ENCODE measurements at places on chromosomes 11 and 22. TPM values are rescaled to one million over a fixed set of nuclear protein-coding genes. Genes with fewer than 3 reads are reported as not detected.

GRCh38 chr22:42430528-42431125, 1.6 kb downstream of the NFAM1 start:
- DNase-seq = no peak

- DNase-seq = no peak
Measured at GRCh38 chr11:126360049-126360446, 4.6 kb downstream of the ST3GAL4 start.

GRCh38 chr11:113465786-113466185, 9.4 kb downstream of the DRD2 start:
- DNase-seq = peak; percentile 36

DNA sequence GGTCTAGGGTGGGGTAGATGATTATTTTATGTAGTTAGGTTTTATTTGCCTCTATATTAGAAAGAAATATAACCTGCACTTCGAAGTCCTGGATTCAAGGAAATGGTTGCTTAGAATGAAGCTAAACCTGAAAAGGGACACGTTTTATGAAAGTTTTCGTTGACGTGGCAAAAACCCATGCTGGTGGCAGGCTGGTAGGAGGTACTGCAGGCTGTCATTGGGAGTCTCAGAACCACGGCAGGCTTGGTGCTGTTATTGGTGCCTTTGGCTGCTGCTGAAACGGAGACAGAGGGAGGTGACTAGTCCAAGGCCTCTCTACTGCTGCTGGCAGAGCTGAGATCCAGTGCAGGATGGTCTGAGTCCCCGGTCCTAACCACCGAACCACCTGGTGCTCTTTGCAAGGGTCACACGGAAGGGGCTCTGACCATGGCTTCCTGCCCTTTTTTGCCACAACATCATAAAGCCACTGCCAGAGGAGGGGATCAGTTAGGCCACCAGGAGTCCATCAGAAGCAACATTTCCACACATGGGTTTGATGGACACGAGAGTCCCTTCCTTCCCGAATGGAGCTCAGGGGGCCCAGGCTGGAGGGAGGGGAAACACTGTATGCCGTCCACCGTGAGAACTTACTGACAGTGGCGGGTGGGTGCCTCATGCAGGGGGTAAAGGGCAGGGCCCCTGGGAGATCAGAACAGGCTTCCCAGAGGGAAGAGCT, 13.4 kb downstream of the CSF2RB start:
- no peak for DNase-seq

DNA sequence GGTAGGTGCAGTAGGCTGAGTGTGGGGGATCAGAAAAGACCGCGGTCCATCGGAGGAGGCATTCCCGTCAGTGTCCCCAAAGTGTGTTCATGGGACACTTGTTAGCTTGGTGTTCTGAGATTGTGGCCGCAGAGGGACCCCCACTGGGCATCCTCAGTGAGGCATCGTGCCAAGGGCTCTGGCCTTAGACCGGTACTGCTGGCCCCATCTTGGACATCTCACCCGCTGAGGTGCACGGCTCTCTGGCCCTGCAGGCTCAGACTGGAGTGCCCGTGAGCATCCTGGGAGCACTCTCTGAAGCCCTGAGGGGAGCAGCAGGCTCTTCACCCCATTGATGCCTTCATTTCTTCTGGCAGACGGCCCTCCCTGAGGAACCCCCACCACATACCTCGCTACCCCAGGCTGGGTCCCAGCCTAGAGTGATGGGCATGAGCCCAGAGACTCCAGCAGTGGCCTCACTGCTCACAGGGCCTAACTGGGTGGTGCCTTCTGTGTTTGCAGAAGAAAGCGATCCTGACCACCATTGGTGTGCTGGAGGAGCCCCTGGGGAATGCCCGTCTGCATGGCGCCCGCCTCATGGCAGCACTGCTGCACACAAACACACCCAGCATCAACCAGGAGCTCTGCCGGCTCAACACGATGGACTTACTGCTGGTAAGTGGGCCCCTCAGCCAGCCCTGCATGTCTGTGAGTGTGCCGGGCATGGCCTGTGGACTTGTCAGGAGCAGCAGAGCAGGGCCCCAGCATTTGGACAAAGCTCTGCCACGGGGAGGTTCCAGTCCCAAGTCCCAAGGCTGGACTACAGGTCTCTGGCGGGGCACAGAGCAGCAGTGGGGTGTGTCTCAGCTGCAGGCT, 51.6 kb downstream of the SBF1 start:
- no peak for DNase-seq

DNA sequence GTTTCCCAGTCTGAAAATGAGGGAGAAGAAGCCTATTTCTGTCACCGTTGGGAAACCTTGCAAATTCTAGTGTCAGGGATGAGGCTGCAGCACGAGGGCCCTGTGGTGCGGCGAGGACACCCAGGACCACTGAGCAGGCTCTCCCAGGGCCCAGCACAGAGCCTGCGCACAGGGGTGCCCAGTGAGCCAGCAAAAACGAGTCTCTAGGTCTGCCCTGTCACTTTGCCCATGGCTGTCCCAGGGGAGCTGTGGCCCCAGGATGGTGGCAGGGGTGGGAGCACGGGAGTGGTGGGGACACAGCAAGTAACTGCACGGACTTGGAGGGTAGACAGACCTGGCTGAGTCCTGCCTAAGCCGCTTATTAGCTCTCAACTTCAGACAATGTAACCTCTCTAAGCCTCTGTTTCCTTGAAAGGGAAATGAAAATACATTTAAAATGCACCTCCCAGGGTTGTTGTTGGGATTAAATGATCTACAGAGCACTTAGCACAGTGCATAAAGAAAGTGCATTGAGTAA, 44.2 kb downstream of the DSCAML1 start:
- DNase-seq = no peak

The USH1C gene
- not detected for total RNA-seq

The TLCD5 gene
- total RNA-seq = 4.8 TPM
